Stimulated activated CD8-positive, alpha-beta memory T cell treated with anti-CD3 and anti-CD28 coated beads, Interleukin-2, amount 100 ng/mL, for 1 hour (primary cell): ENCODE measurements at places on chromosomes 2 and 18.

GRCh38 chr2:25894135-25894830, 16.0 kb upstream of the ASXL2 start:
- no peak for DNase-seq

DNA sequence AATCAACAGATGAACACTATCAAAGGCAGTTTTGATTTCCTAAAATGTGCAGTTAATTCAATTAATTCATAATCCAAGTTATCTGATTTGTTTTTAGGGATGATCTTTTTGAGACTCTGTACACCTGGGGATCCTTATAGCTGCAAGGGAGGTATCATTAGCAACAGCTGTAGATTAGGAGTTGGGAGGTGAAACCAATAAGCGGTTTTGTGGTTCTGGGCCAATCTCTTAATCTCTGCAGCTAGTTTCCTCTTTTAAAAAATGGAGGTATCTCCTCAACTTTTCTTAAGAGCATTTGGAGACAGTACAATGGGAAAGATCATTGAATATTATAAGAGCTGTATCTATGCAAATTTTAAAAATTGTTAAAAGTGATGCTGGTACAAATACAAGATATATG, 126.0 kb downstream of the MC4R start:
- no peak for DNase-seq

- no peak for DNase-seq
Measured at GRCh38 chr18:23894661-23895175, 119.8 kb upstream of the TTC39C start.

DNA sequence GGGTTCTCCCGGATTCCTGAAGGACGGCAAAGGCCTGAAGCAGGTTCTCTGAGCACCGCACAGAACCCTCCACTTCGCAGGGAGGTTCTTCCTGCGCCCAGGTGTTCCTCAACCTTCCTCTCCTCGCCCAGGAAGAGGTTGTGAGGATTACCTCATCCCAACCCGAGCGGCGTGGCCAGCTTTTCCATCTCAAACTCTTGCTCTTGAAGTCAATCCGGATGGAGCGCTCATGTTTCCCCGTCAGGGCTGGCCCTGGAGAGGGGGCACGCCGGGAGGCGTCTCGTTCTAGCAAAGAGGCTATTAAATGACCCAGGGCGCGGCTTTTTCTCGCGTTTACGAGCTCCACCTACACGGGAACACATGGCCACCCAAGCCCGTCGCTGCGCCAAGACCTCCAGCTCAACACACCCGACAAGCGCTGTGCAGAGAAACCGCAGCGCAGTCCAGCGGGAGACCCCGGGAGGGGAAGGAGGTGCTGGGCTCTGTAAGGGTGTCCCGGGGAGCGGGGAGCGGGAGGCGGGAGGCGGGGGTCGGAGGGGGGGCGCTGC, 540 bp upstream of the RAB10 start:
- DNase-seq, result no peak

DNA sequence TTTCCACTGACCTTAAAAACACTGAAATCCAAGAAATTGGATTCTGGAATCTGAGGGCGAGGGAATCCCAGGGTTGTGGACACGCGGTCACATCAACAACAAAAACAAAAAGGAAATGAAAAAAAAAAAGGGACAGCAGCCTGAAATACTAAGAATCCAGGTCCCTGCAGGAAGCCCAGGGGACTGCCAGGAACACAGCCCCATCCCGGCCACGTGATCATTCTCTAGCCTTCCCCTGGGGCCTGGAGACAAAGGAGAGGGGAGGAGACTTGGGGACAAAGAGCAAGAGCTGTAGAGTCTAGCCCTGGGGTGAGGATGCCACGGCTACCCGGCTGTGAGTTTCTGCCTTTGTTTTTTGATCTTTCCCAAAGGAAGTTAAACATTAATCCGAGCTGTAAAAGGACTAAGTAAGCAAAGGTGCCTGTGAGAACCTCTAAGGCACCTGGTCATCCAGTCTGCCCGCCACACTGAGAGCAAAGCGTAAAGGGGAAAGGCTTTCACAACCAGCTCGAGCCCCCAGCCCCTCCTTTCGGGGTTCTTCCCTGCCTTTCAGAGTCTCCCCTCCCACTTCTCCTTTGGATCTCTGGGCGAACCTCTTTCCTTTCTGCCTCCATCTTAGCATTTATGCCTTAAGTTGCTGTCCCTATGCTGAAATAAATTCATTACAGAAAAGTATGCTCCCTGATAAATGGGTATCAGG, 57.9 kb upstream of the MSH2 start:
- DNase-seq, result no peak

DNA sequence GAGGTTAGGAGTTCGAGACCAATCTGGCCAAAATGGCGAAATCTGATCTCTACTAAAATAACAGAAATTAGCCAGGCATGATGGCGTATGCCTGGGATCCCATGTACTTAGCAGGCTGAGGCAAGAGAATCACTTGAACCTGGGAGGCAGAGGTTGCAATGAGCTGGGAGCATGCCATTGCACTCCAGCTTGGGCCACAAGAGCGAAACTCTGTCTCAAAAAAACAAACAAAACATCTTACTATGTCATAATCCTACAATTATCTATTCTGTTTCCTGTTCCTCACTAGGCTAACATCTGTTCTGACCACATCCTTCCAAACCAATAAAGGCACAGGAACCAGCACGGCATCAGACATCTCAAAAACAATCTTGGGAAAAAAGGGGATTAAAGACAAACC, 361.8 kb upstream of the UBE2E3 start:
- no peak for DNase-seq

DNA sequence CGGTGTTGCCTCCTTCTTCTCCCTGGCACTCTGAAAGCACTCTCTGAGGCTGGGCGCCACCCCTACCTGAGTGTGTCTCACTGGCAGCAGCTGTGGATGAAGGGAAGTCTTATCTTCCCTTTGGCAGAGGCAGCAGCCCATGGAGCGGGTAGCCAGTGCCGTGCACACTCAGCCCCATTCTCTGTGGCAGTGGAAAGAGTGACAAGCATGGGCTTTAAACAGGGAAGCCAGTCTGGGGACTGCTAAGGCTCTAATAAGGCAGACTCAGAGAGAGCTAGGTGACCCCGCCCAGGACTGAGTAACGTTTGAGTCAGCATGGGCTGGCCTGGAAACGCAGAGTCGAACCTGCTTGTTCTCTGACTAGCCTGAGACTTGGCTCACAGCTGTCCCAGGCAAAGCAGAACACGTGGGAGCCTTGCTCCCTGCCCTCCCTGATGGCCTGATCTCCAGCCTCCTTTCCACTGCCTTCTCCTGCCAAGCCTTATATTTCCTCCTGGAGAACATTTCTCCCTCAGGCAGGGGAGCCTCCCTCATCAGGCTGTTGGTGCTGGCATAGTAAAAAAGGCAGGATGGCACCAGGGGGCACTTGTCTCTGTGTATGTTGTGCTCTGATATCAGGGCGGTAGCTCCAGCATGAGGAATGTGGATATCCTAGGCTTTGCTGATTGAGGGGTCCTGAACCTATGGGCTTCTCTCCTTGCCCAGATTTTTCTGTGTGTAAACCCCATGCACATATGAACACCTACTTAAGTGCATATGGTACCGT, 93.9 kb upstream of the LGALSL start:
- no peak for DNase-seq

GRCh38 chr2:47389692-47390091, 13.3 kb upstream of the MSH2 start:
- DNase-seq, result no peak

GRCh38 chr2:43846140-43846793, 7.5 kb downstream of the ABCG8 start:
- DNase-seq, result no peak

DNA sequence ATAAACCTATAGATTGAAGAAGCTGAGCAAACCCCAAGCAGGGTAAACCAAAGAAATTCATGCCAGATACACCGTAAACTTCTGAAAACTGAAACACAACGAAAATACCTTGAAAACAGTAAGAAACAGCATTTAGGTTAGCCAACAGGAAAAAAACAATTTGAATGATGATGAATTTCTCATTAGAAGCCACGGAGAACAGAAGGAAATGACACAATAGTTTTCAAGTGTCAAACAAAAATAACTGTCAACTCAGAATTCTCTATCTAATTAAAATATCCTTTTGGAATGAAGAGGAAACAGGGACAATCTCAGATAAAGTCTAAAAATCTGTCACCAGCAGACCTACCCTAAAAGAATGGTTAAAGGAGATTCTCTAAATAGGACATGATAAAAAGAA, 37.3 kb upstream of the MALL start:
- no peak for DNase-seq

- DNase-seq, result no peak
Measured at GRCh38 chr2:234288974-234289455, 207.9 kb downstream of the ARL4C start.

DNA sequence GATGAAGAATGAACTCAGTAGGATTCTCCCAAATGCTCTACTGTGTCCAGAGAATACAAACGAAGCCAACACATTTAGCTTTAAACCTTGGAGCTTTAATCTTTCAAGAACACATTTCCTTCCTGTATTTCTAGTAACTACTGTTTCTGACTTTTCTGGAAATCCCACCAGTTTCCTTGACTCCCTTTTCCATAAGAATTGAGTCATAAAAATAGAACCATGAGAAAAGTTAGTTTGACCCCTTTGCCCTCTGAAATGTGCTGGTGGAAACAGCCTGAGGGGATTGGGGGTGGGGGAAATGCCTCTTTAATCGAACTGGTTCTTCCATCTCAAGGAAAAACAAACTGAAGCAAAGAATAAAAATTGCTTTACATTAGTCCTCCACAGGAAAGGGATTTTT, 123.9 kb downstream of the TMEM17 start:
- DNase-seq, result no peak

GRCh38 chr2:4931721-4932365, 760.3 kb upstream of the SOX11 start:
- DNase-seq, result no peak

DNA sequence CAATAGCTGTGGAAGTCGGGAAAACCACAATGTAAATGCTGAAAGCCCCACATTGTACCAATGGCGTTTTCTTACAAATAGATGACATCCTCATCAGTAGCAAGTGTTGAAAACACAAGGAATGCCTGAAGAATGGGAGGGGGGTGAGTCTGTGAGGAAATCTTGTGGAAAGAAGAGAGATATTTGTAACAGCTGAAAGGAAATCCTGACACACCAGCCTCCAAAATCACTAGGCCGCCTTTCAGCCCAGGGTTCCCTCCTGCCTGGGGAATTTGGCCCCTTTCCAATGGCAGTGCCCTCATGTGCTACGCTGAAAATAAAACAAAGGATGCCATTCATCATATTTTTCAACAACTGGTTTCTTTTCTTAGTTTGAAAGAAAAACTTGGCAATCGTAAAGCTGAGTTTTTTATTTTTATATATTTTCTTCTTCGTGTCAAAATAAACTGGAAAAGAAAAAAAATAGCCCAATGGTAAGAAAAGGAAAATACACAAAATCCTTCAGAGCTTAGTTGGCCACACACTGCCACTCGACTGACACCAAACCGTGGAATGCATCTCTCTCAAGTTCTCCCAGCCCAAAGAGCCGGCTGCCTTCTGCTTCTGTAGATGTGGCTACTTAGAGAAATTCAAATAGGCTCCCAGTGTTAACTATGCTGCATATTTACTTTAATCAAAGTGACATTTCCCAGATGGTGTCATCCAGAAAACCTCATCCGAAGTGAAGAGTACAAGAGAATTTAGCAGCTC, 52.0 kb downstream of the FTCDNL1 start:
- DNase-seq, result no peak

DNA sequence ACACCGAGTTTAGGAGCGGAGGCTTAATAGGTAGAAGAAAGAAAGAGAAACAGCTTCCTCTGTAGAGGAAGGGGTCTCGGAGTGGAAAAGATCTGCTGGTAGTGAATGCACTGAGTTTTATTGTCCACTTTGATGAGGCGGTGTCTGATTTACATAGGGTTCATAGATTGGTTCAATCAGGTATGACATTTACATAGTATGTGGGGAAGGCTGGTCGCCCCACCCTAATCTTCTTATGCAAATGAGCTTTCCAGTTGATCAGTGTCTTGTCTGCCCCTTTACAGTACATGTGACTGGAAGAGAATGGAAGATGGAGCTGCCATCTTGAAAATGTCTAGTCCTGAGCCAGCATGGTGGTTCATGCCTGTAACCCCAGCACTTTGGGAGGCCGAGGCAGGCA, 19.9 kb upstream of the CNOT11 start:
- no peak for DNase-seq

- no peak for DNase-seq
Measured at GRCh38 chr2:240454106-240454901, 18.8 kb downstream of the GPC1 start.

DNA sequence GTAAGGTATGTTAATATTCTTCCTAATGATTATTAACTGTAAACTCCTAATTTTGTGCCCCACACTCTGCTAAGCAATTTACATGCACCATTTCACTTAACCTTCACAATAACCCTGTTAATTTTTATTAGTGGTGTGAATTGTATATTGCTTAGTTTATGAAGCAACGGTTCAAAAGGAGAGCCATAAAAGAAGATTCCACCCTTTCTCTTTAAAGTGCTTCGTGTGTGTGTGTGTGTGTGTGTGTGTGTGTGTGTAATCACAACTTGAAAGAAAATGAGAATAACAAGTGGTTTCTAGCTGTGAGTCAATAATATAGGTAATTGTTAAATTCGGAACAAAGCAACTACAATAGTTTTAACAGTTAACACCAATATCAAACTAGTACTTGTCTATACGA, 60.6 kb downstream of the CCNT2 start:
- no peak for DNase-seq

DNA sequence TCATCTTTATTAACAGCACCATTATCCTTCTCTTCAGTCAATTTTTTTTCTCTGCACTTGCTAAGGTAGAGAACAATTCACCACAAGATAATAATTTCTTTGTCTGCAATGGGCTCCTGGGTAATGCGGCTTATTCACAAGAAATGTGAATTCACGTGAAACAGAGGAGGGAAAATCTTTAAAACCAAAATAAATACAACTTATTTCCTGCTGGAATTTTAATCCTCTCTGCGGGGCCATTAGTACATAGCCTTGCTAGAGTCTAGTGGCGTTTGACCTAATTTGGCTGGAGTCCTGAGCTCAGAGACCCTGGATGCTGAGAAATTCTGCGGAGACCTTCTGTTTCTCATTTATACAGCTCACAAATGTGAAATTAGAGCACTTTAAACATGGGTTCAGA, 319.3 kb upstream of the MMADHC start:
- DNase-seq, result no peak

GRCh38 chr2:225064362-225064761, 22.1 kb upstream of the DOCK10 start:
- DNase-seq, result no peak
